ENCODE measurements at places on chromosomes 13 and 19.
A peak's percentile ranks its signal among the peaks of the same experiment; 100 is the strongest.

GRCh38 chr19:32859591-32859990 lies 10.0 kb downstream of the SLC7A9 start:
- no peak for DNase-seq

- no peak for DNase-seq
Observed at GRCh38 chr19:46202872-46203860, 26.4 kb upstream of the IGFL1 start.

GRCh38 chr13:47794963-47795362 lies 206.1 kb downstream of the SUCLA2 start:
- DNase-seq = no peak

DNA sequence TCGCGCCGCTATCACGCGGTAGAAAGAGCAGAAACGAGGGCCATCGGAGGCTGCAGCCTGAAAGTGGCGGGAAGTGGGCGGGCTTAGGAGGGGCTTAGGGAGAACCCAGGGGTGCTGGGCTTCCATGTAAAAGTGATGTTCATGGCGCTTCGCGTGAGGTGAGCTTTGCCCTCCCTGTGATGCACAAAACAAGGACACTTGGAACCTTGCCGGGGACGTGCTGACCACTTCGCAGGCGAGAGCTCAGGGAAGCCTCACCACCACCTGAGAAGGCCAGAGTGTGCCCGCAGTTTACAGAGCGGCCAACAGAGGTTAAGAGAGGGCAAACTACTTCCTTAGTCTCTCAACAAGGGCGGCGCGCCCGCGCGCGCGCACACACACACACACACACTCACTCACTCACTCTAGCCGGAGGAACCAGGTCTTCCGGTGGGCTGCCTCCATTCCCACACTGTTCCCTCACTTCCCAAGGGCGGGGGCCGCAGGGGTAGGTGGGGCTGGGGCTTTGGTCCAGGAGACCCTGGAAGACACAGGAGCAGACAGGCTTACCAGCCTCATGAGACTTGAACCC lies 651 bp downstream of the GAPDHS start:
- peak; percentile 21 for DNase-seq

- DNase-seq = no peak
Observed at GRCh38 chr19:34165295-34165738, 7.0 kb upstream of the LSM14A start.

GRCh38 chr13:80883545-80883944 lies 542.6 kb upstream of the SPRY2 start:
- DNase-seq = no peak

Data from stimulated activated CD8-positive, alpha-beta memory T cell treated with anti-CD3 and anti-CD28 coated beads, Interleukin-7, amount 100 ng/mL, for 4 hours (primary cell).